ENCODE measurements at places on chromosomes 13 and 19.

- no peak for DNase-seq
Observed at GRCh38 chr13:36000028-36000427, 131.2 kb downstream of the DCLK1 start.

- no peak for DNase-seq
Observed at GRCh38 chr13:108996430-108996829, 367.0 kb downstream of the MYO16 start.

- no peak for DNase-seq
Observed at GRCh38 chr13:113547238-113547971, 37.1 kb upstream of the TFDP1 start.

DNA sequence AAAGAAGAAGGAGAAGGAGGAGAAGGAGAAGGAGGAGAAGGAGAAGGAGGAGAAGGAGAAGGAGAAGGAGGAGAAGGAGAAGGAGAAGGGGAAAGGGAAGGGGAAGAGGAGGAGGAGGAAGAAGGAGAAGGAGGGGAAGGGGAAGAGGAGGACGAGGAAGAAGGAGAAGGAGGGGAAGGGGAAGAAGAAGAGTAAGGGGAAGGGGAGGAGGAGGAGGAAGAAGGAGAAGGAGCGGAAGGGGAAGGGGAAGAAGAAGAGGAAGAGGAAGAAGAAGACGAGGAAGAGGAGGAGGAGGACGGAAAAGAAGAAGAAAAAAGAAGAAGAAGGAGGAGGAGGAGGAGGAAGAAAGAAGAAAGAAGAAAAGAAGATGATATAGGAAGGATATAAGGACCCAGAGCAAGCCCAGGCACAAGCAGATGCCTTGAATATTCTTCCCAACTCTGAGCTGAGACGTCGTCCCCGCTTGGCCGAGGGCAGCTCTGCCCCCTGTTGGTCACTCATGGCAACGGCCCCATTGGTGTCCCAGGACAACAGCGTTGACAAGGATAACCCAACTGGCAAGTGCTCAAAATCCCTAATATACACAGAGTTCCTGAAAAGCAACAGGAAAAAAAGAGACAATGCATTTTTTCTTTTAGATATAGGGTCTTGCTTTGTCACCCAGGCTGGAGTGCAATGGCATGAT lies 30.6 kb upstream of the IGSF23 start:
- DNase-seq, result no peak

GRCh38 chr19:32581705-32582179 lies 752 bp downstream of the PDCD5 start:
- no peak for DNase-seq

GRCh38 chr13:21176982-21177284 lies 475 bp downstream of the MRPL57 start:
- DNase-seq, result no peak

DNA sequence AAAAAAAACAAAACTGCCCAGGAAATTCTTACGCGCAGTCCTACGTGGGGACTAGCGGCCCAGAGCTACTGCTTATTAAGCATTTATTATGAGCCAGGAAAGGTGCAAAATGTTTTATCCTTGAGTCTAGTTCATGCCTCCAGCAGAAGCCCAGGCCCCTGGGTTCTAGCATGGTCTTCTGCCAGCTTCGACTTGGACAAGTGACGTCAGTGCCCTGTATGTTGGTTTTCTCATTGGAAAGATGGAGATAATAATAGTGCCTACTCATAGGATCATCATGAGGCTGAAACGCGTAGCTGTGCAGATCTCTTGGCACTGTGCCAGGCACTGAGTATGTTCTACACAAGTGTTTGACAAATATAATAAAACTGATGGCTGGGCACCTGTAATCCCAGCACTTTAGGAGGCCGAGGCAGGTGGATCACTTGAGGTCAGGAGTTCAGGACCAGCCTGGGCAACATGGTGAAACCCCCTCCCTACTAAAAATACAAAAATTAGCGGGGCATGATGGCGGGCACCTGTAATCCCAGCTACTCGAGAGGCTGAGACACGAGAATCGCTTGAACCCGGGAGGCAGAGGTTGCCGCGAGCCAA lies 12.4 kb upstream of the SULT2B1 start:
- no peak for DNase-seq

DNA sequence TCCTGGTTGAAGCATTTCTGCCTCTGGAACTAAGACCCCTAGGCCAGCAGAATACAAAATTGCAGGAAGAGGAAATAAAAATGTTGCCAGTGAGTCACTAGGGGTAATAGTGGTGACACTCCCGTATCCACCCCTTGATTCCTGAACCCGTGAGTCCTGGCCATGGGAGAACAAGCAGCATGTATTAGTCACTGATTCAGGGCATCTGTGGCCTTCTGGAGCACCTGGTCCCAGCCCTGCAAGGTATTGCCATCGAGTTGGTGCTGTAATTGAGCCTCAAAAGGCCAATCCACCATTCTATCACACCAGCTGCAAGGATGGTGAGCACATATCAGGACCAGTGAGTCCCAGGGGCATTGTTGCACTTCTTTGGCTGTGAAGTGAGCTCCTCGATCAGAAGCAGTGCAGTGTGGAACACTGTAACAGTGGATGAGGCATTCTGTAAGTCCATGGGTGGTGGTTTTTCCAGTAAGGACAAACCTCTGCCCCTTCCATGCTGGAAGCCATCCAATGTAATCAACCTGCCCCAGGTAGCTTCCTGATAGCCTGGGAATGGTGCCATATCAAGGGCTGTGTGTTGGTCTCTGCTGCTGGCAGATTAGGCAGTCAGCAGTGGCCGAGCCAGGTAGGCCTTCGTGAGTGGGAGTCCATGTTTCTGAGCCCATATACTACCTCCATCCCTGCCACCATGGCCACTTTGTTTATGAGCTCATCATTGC lies 39.6 kb downstream of the C1QTNF9 start:
- no peak for DNase-seq

DNA sequence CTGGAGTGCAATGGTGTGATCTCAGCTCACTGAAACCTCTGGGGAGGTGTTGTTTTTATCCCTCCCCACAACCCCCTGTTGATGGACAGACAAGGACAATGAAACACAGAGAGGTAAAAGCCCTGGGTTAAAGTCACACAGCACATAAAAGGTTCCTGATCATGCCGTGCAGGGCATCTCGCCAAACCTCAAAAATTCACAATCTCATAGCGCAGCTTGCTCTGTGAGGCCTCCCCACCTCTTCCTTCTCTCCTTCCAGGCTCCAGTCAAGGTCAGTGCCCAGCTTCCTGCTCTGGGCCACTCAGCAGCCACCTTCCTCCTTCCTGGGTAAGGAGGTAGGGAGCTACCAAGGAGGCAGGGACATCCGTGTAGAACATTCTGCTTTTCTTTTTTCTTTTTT lies 2.3 kb downstream of the FUT2 start:
- no peak for DNase-seq

GRCh38 chr19:3538965-3539755 lies at the start of gene TEKTIP1:
TEKTIP1 (plus strand) TSS chr19:3539174; CDS start chr19:3539178, 4 bp downstream.
- DNase-seq, result no peak

DNA sequence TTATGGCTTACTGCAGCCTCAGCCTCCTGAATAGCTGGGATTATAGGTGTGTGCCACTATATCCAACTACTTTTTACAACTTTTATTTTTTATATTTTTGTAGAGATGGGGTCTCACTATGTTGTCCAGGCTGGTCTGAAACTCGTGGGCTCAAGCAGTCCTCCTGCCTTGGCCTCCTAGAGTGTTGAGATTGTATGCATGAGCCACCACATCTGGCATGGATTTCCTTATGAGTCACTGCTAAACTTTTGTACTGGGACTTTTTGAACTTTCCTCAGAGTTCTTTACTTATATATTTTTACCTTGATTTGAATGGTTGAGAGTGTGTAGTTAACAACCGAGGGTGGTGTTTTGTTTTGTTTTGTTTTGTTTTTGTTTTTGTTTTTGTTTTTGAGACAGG lies 33.4 kb downstream of the DNAJC3 start:
- DNase-seq, result no peak

DNA sequence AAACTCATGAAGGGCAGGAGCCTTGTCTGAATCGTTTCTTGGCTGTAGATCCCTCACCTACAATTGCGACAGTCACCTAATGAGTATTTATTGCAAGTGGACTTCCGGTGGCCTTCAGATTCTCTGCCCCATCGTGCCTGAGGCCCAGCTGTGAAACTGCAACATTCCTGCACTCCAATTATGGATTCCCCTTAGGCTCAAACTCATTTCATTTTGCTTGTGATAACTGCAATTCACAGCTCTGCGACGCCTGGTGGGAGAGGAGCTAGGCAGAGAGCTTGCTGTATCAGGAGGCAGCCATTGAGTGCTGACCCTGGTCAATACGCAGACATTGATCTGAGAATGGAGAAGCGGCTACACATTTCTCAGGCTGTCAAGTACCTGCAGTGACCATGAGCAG lies 59.0 kb downstream of the CCDC70 start:
- no peak for DNase-seq

DNA sequence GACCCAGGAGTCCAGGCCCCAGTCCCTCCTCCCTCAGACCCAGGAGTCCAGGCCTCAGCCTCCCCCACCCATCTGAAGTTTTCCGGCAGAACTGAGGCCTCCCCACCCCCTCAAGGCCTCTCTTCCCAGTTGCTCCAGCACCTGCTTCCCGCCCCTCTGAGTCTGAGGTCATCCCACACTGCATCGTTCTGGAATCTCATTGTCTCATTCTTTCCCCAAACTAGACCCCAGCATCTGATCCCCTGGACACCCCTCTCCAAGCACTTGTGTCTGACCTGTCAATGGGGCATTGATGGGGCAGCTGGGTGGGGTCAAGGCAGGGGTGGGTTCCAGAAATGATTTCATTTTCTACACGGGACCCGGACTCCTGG lies 793 bp upstream of the SBK2 start:
- DNase-seq, result no peak

DNA sequence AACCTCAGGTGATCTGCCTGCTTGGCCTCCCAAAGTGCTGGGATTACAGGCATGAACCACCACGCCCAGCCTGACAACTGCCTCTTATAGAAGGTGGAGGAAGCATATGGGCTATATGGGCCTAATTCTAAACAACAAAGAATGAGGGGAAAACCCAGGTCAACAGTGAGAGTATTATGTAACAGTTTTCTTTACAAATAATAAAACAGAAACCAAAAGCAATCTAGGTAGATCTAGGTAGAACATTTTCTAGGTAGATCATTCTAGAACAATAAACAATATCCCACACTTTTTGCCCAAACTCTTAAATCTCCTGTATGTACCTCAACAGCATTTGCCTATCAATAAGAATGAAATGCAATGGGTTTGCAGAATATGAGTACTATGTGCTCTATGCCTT lies 267.4 kb downstream of the ABCC4 start:
- DNase-seq, result no peak

DNA sequence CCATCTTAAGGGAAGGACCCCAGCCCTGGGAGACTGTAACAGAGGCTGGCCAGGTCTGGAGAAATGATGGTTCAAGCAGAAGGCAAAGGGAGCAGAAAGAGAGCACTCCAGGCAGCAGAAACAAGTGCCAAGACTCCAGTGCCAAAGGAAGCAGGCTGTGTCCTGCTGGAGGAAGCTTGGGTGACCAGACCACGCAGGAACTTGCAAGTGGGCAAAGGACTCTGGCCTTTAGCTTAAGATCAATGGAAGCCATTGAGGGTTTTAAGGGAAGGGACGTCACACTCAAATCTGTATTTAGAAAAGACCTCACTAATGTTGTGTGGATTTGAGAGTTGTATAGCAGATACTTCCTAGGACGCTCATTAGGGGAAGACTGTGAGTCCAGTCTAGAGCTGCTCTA lies 95.5 kb downstream of the MIPEP start:
- DNase-seq, result no peak

GRCh38 chr19:49212016-49212701 lies 54.6 kb downstream of the TRPM4 start:
- no peak for DNase-seq

DNA sequence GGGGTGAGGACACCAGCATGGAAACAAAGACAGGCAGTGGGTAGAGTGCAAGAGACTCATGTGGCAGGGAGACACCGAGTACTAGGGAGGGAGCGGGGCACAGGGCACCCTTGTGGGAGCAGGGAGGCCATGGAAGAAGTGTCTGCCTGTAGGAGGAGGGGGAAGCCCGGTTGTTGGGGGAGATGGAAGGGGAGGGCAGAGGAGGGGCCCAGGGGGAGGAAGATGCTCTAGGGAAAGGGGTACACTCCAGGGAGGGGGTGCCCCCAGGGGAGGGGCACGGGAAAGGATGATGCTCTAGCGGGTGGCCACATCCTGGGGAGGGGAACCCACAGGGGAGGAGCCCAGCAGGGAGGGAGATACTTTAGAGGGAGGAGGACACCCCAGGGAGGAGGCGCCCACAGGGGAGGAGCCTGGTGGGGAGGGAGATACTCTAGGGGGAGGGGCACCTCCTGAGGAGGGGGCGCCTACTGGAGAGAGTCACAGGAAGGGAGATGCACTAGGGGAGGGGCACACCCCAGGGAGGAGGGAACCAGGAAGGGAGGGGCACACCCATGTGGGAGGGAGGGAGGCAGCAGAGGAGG lies 24.9 kb downstream of the CPAMD8 start:
- no peak for DNase-seq

GRCh38 chr19:41436674-41436951 lies 3.1 kb downstream of the DMAC2 start:
- no peak for DNase-seq

DNA sequence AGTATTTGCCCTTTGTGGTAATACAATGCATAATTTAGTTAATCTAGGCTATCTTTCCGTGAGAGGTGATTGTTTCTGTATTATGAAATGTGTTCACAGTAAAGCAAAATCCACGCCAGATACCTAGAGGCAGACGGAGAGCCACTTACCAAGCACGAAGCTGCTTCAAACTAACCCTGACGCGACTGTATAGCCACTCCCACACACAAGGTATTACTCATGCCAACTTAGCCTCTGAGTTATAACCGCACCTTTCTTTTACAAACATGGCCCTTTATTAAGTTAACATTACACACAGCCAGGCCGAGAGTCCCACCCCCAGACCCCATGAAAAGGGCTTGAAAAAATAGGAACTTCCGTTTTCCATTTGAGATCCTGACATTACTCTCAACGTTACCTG lies 185.7 kb downstream of the ABCC4 start:
- DNase-seq, result no peak

DNA sequence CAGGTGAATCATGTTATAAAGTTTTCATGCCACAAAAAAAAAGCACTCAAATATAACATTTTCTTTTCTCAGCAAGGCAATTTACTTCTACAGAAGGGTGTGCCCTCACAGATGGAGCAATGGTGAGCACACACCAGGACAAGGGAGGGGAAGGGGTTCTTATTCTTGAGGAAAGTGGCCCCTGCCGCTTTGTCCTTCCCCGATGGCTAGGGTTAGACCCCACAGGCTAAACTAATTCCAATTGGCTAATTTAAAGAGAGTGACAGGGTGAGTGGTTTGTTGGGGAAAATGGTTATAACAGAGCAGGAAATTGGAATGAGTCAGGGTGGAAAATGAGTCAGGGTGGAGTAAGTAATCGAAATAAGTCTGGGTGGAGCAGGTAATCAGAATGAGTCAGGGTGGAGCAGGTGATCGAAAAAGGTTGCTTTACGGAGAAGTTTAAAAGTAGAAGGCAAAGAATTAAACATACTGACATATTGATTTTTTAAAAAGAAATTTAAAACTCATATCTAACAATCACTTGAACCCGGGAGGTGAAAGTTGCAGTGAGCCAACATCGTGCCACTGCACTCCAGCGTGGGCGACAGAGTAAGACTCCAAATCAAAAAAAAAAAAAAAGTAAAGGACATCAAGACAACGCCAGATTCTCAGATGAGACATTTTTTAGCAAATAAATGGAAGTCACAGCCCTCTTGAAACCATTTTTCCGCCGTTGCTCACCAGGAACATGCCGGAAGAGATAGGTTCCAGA lies 813 bp downstream of the ZNF562 start:
- no peak for DNase-seq

- no peak for DNase-seq
Observed at GRCh38 chr19:8697671-8698432, 743 bp downstream of the ACTL9 start.
